ENCODE measurements at places on chromosomes 5 and 9.

DNA sequence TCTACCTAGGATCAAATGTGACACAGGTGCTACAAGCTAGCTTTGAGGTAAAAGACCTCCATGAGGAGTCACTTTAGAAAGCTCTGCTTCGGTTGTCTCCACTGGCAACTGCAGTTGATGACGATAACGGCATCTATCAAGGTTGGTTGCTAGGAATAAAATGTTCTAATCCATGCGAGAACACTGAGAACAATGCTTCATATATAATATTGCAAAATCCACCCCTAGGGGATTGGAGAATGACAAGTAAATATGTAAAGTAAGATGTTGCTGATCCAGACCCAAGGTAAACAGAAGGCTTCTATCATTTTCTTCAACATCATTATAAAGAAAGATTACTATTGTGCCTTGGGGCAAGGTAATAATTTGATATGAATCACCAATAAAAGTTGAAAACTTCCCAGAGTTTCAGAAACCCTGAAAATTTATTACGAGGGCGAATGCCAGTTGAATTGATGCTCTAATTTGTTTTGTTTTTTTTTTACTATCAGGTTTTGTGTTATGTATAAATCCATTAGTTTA is 1003.4 kb downstream of the CDH18 start:
- DNase-seq: no peak

DNA sequence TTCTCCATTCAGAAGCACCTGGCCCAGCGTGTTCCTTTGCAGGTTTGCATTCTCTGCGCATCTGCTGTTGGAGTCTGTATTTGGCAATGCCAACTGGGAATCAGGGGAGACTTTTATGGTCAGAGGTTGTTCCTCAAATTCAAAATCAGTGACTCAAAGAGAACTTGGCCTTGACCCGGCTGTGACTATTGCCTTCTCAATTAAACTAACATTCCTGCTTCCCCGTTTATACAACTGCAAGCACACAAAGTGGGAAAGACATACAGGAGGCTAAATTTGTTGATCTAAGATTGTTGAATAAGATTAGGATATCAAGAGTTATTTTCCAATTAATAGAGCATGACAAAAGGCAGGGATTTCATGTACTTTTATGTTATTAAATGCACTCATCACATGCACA is 402.4 kb upstream of the IRX2 start:
- DNase-seq: no peak

DNA sequence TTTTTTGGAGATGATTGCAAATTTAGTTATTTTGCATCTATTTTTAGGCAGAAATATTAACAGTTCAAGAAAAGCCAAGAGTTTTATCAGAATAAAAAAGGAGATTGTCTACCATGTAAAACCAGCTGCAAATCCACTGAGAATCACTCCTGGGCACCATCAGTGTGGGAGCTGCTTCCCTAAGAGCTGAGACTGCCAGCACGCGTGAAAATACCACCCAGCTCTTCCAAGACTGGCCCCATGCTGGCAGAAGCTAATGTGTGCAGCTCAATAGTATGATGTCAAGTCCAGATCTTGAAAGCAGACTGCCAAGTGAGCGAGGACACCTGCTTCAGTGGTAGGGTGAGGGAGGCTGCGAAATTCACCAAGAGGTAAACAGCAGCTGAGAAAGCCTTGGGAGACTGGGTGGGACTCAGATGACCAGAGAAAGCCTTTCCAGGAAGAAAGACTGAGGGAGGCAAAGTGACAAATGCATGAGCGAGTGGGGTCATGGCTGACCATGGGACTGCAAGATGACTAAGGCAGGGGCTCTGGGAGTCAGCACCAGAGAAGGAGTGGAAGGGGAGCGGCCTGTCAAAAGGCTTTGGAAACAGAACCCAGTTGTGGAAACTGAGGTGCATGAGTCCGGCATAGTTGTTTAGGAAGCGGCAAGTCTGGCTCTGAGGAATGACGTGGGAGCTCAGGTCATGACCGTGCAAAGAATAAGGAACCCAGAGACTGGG is 200.9 kb downstream of the GADD45G start:
- DNase-seq: no peak

DNA sequence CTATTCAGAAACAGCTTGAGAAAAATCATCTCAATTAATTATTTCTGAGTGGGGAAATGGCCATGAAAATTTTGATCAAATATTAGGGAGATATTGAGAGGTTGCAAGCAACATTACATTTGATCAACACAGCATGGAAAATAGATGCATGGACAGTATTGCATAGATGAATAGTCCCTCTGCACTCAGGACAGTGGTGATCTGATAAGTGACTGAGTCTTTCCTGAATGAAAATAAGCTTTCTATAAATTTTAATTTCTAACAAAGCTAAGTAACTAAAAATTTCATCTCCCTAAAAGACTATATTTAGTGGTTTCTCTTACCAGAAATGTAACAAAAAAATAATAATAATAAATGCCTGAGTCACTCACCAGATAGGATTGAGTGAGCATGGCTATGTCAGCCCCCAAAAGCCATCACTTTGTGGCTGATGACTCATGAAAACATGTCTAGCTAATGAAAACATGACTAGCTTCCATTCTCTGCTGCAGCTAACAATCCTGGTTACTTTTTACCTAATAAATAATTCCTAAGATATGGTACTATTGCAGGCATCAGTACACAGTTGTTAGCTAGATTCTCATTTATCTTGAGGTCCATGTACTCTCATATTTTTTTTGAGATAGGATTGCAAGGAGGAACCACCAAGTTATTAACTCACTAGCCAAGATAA is 1294.8 kb upstream of the ACO1 start:
- DNase-seq: no peak

DNA sequence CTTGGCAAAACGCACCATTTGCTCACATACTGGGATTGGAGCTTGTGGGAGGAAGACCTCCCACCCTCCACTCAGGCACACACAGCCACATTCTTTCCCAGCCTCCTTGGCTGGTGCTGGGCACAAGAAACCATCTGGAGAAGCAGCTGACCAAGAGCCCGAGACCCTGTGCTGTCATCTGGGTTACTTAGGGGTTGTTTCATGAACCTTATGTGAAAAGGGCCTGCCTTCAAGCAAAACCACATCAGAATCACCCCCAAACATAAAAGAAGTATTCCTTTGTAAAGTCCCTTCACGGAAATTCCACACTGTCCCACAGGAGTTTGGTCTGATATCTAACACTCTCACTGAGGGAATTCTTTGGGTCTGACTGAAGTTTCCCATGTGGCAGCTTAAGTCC is 172.1 kb downstream of the NR3C1 start:
- DNase-seq: no peak

DNA sequence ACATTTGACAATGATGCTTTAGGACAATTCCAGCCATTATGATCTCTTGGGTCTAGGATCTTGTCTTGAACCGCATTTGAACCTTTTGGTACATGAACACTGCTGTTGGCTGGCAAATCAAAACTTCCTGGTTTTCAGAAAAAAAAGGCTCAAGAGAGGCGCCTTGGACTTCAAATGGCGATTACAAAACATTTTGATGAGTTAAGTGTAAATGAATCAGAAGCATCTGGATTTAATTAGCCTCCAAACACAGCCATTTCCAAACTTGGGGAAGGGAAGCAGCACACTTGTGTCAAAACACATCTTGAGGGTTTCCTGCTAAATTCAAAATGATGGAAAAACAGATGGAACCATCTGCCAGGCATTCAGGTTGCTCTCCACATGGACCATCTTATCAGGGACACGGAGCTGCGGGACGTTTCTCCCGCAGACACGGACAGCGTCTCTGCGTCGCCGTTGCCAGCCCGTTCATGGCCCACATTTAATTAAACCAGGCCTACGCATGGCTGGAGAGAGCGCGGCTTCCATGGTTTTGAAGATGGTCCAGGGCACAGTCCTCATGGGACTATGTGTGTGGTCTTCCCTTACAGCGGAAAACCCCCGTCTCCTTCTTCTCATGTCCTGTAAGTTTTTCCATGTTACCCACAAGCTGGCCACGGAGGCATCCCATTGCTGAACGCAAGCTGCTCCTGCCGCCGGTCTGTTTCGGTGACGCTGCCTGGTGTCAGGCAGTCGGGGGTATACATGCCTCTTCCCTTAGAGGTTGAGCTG is 55.8 kb upstream of the PTCH1 start:
- DNase-seq: no peak

GRCh38 chr5:129104915-129105455 is 10.4 kb downstream of the ISOC1 start:
- DNase-seq: no peak

DNA sequence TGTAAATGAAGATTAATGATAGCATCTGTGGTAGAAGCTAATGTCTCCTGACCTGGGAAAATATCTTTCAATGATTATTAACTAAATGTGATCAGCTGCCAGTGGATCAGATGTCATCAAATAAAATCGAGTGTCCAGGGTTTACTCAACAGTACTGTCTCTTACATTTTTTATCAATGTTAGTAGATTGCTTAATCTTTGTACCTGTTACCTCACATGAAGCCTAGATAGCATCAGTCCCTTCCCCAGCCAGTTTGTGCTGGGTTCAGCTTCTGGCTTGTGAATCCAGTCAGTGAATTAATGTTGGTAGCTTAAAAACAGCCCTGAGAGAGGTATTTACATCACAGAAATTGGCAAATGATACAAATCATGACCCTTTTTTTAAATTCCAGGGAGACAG is 134.4 kb downstream of the GHR start:
- DNase-seq: no peak

DNA sequence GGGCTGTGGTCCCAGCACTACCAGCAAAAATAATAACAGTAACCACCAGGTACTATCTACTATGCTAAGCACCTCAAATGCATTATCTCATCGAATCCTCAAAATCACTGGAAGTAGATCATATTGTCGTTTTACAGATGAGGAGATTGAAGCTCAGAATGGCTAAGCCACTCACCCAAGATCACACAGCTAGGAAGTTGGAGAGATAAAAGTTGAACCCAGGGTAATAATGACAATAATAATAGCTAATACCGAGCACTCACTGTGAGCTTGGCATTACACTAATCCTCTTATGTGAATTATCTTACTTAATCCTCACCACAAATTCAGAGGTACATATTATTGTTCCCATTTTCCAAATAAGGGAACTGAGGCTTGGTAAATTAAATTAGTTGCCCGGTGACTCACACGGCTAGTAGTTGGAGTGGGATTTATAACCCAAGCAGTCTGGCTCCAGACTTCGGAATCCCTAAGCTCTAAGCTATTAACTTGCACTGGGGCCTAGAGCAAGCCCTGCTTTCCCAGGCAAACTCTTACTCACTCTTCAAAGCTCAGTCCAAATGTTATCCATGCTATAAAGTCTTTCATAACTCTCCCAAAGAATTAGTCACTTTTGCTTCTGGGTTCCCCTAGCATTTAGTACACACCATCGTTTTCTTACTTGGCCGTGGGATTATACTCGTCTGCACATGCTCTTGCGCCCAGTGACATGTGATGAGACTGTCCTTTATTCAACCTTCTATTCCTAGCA is 3.8 kb downstream of the ARSI start:
- no peak for DNase-seq

DNA sequence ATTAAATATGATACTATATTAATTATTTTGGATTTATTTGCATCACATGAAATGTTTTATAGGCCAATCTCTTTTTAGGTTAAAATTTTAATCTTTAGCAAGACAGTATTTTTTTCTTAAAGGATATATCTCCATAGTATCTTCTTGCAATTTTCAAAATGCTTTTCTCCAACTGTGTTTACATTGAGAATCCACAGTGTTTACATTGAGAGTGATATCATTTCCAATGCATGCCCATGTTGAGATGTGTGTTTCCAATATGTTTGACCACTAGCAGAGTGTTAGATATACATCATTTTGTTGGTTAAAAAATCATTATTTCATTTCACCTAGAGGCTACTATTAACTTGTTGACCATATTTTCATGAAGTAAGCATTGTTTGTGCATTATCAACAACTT is 17.3 kb downstream of the VCAN start:
- no peak for DNase-seq

- no peak for DNase-seq
Observed at GRCh38 chr5:131630208-131630962, 4.6 kb downstream of the RAPGEF6 start.

- DNase-seq: no peak
Observed at GRCh38 chr9:76613974-76614373, 150.3 kb upstream of the PCA3 start.

Measured in activated T-helper 1 cell treated with Interleukin-2 at 50 U/mL for 16 hours (primary cell).